HCT116 (cell line): ENCODE measurements at places on chromosomes 3 and 15. TPM values are rescaled to one million over a fixed set of nuclear protein-coding genes. Genes with fewer than 3 reads are reported as not detected.

Gene RASGRP1
- 1.6 TPM for total RNA-seq

DNA sequence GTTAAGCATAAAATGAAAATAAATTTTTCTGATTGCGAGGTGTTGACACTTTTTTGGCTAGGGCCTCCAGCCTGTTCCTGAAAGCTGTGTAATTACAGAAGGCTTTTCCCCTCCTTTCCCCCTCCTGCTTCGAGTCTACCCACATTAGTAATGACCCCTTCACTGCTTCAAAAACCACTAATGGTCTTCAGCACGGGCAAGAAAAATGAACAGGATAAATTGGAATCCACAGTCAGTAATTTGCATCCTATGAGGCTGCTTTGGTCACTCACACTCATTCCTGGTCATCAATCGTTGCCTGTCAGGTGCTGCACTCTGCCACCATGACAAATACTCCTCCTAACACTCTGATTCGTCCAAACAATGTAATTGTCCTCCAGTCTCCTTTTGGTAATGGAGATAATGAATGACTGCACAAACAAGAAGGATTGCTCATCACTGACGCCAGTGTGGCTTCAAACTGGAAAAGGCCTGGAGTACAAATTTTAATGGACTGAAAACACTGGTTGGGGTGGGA is 148.6 kb downstream of the MEIS2 start:
- H3K27me3 ChIP-seq, result no peaks in the 10 kb centered on the region
- no peak overlapping the region for H3K27ac ChIP-seq
- no peaks in the 10 kb centered on the region for H3K36me3 ChIP-seq
- no peaks in the 10 kb centered on the region for H3K4me1 ChIP-seq

Gene KLHL24
- total RNA-seq, result 21.0 TPM

Gene DLL4
- total RNA-seq, result 1.5 TPM

DNA sequence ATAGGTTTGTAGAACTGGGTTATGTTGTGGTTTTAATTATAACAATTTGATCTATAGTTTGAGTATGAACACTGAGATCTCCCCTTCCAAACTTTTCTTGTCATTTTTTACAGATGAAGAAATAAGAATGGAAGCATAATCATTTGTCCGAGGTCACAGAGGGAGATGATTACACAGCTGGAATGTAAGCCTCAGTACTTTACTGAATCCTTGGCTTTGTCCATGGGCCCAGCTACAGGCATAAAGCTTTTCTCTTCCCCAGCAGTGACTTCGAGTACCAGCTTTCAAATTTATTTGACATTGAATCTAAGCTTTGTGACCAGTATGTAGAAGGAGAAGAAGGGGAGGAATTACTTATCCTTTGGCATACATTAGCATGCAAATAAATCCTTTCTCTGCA is 80.9 kb upstream of the DCBLD2 start:
- H3K4me1 ChIP-seq, result peaks cover 94% of the 10 kb centered on the region
- DNase-seq, result no peak
- no peaks in the 10 kb centered on the region for H3K27me3 ChIP-seq

DNA sequence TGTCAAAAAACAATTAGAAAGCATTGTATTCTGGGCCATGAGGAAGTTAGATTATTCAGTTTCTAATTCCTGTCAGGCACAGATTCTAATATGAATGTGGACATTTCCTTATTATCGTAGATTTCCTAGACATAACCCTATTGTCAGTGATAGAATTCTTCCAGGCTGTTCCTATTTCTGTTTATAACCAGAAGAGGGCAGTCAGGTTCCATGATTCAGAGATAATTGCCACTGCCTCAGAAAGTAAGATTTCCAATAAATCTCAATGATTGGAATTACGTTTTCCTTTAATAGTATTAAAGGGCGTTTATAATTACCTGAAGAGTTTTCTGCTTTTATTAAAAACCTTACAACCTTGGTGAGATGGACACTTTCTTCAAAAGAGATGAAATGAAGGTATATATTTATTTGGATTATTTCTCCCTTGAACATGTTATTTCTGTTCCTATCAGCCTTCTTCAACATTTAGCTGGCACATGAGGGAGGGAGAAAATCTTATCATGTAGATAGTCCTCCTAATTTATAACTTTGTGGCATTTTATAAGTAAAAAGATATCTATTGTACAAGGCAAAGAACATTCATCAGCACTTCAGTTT is 439.2 kb downstream of the MCTP2 start:
- H3K27ac ChIP-seq, result no peak overlapping the region
- no peak overlapping the region for H3K4me3 ChIP-seq
- H3K27me3 ChIP-seq, result peaks cover 7% of the 10 kb centered on the region; the same call in 1 of the 2 replicates
- H3K4me1 ChIP-seq, result no peaks in the 10 kb centered on the region
- peak; percentile 15 for DNase-seq
- no peaks in the 10 kb centered on the region for H3K36me3 ChIP-seq

- H3K36me3 ChIP-seq, result no peaks in the 10 kb centered on the region
- DNase-seq, result no peak
- no peaks in the 10 kb centered on the region for H3K27me3 ChIP-seq
- H3K4me3 ChIP-seq, result no peak overlapping the region
- H3K4me1 ChIP-seq, result peaks cover under 1% of the 10 kb centered on the region; the same call in 1 of the 2 replicates
Observed at GRCh38 chr3:194376241-194376560, 6.7 kb upstream of the LRRC15 start.

GRCh38 chr3:71214797-71215196 is 368.7 kb downstream of the FOXP1 start:
- H3K4me1 ChIP-seq, result no peaks in the 10 kb centered on the region
- H3K36me3 ChIP-seq, result no peaks in the 10 kb centered on the region
- no peaks in the 10 kb centered on the region for H3K27me3 ChIP-seq
- H3K27ac ChIP-seq, result no peak overlapping the region
- DNase-seq, result no peak
